Heart right ventricle (tissue), 16 donors: ENCODE measurements at places on chromosomes 4 and X. TPM values are rescaled to one million over a fixed set of nuclear protein-coding genes. Genes with fewer than 3 reads are reported as not detected.

XAGE1A gene
- polyA plus RNA-seq, result not detected

USP11 gene
- 25.4 TPM for polyA plus RNA-seq

TMSB15A gene
- 0.38 TPM for polyA plus RNA-seq

PWWP3B gene
- polyA plus RNA-seq, result 2.9 TPM

DNA sequence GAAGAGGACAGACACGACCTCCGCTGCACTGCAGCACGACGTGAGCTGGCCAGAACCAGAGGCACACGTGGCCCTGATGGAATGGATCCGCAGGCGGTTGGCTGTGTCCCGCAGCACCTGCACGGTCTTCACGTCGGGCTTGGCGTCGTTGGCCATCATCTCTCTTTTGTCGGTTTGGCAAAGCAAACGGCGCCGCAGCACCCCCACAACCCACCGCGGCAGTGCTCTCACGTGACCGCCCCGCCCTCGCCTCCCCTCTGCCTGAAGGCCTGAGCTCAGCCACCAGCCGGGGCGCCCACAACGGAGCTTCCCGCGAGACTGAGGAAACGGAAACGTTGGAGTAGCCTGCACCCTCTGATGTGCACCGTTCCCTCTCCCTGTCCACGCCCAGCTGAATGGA, at the start of gene TKTL2:
TSS of gene TKTL2 (minus strand) at position 179 of the 400 bp plus-strand sequence. CDS start at position 159, 20 bp downstream.
- DNase-seq, result no peak
